Esophagus squamous epithelium (tissue), 5 donors: ENCODE measurements at places on chromosomes 6 and 20.
A peak's percentile ranks its signal among the peaks of the same experiment; 100 is the strongest.

GRCh38 chr6:158867381-158868121 is 48.4 kb upstream of the EZR start:
- H3K4me1 ChIP-seq, result peaks cover 3% of the 10 kb centered on the region
- no peak overlapping the region for H3K4me3 ChIP-seq
- DNase-seq, result no peak
- peak overlapping the region; percentile 92 for H3K27ac ChIP-seq
- H3K36me3 ChIP-seq, result no peaks in the 10 kb centered on the region
- no peaks in the 10 kb centered on the region for H3K27me3 ChIP-seq

DNA sequence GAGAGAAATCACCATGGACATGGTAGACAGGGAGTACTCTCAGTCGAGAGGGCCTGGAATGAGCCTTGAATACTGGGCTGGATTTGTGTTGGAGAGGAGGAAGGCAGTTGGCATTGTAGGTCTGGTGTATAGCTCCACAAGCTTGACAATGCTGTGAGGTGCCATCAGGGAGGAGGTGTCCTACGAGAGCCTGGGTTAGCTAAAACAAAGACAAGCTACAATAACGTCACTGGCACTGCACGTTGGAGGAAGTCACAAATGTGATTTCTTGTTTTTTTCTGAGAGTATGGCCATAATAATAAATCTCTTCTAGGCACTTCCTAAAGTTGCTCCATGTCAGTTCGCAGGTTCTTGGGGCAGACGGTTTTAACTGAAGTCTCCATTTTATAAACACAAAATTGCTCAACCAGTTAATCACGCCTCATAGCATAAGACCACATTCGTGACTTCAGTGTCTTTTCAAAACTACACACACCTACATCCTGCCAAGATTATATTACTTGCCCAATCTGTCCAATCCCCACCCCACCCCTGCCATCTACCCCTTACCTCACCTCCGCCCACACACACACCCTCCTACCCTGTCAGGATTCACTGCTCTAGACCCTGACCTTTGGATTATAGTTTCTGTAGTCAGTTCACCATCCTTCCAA is 4.4 kb upstream of the HLA-DMB start:
- H3K27me3 ChIP-seq, result no peaks in the 10 kb centered on the region
- H3K36me3 ChIP-seq, result no peaks in the 10 kb centered on the region
- H3K4me3 ChIP-seq, result no peak overlapping the region
- DNase-seq, result no peak

- H3K27ac ChIP-seq, result peak overlapping the region; percentile 91
- peak overlapping the region; percentile 18 for H3K4me3 ChIP-seq
- H3K36me3 ChIP-seq, result peaks cover 13% of the 10 kb centered on the region
- no peaks in the 10 kb centered on the region for H3K27me3 ChIP-seq
- DNase-seq, result no peak
These were observed 9.9 kb downstream of the LAMA5 start for GRCh38 chr20:62357187-62357667.

DNA sequence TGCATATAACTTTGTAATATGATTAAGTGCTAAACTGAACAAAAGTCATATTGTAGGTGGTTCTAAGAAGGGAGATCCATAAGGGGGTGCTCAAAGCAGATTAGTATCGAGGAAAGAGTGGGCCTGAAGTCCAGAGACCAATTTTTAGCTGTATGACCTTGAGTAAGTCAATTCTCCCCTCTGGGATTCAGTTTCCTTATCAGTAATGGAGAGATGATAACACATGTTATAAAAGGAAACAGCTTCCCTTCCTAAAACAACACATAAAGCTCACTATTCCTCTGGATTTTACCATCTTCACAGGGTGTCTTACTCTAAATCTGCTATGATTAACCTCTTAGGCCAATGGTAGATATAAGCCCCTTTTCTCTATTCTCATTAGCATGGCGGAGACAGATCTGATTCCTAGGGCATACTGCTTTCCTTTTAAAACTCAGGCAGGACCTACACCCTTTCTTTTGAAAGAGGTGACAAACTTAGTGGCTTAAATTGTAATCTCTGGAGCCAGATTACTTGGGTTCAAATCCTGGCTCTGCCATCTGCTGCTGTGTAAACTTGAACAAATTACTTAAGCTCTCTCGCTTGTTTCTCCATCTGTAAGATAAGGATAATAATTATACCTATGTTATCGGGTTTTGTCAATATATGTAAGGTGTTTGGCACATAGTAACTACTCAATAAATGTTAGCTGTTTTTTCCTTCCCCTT is 39.5 kb downstream of the ACSS2 start:
- H3K4me1 ChIP-seq, result no peaks in the 10 kb centered on the region
- H3K36me3 ChIP-seq, result peaks cover 5% of the 10 kb centered on the region
- H3K4me3 ChIP-seq, result no peak overlapping the region
- no peaks in the 10 kb centered on the region for H3K27me3 ChIP-seq

DNA sequence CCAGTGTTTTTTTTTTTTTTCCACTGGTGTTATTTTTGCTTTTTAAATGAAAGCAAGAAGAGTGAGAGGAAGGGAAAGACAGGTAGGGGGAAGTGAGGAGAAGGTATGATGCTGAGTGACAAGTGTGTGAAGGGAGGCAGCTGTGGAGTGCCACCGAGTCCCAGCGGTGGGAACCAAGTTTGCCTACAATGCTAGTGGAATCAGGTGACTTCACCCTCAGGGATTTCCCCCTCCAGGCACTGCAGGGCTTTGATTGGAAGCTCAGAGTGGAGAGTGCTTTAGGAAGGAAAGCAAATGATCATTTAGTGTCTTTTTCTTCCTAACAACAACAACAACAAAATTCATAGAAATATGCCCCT is 120.5 kb upstream of the ENPP5 start:
- no peak overlapping the region for H3K27ac ChIP-seq
- H3K27me3 ChIP-seq, result no peaks in the 10 kb centered on the region
- no peak for DNase-seq
- H3K36me3 ChIP-seq, result no peaks in the 10 kb centered on the region

DNA sequence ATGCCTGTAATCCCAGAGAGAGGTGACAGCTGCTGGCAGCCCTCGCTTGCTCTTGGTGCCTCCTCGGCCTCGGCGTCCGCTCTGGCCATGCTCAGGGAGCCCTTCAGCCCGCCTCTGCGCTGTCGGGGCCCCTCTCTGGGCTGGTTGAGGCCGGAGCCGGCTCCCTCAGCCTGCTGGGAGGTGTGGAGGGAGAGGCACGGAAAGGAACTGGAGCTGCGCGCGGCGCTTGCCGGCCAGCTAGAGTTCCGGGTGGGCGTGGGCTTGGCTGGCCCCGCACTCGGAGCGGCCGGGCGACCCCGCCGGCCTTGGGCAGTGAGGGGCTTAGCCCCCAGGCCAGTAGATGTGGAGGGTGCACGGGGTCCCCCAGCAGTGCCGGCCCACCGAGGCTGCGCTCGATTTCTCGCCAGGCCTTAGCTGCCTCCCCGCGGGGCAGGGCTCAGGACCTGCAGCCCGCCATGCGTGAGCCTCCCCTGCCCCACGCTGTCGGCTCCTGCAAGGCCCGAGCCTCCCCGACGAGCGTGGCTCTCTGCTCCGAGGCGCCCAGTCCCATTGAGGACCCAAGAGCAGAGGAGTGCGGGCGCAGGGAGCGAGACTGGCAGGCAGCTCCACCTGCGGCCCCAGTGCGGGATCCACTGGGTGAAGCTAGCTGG is 34.6 kb downstream of the C6orf52 start:
- H3K27ac ChIP-seq, result no peak overlapping the region
- H3K36me3 ChIP-seq, result no peaks in the 10 kb centered on the region
- H3K4me1 ChIP-seq, result no peaks in the 10 kb centered on the region
- no peak for DNase-seq
- peaks cover 15% of the 10 kb centered on the region for H3K27me3 ChIP-seq

- no peaks in the 10 kb centered on the region for H3K4me1 ChIP-seq
- H3K27me3 ChIP-seq, result no peaks in the 10 kb centered on the region
- H3K36me3 ChIP-seq, result peaks cover 91% of the 10 kb centered on the region
- no peak for DNase-seq
These were observed 11.3 kb downstream of the CNPY3 start for GRCh38 chr6:42940493-42941045.

GRCh38 chr6:22064558-22064957 is 232.3 kb downstream of the PRL start:
- H3K27ac ChIP-seq, result no peak overlapping the region
- DNase-seq, result no peak
- H3K4me1 ChIP-seq, result no peaks in the 10 kb centered on the region
- H3K36me3 ChIP-seq, result no peaks in the 10 kb centered on the region
- H3K4me3 ChIP-seq, result no peak overlapping the region

GRCh38 chr6:27672113-27672799 is 199.4 kb upstream of the ZNF184 start:
- H3K27me3 ChIP-seq, result peaks cover 100% of the 10 kb centered on the region
- no peak overlapping the region for H3K27ac ChIP-seq
- no peak overlapping the region for H3K4me3 ChIP-seq
- DNase-seq, result no peak
- H3K36me3 ChIP-seq, result no peaks in the 10 kb centered on the region

GRCh38 chr20:46546298-46546697 is 4.2 kb downstream of the OCSTAMP start:
- no peaks in the 10 kb centered on the region for H3K4me1 ChIP-seq
- no peak overlapping the region for H3K27ac ChIP-seq
- no peak for DNase-seq
- peaks cover 48% of the 10 kb centered on the region for H3K27me3 ChIP-seq
- H3K4me3 ChIP-seq, result no peak overlapping the region

DNA sequence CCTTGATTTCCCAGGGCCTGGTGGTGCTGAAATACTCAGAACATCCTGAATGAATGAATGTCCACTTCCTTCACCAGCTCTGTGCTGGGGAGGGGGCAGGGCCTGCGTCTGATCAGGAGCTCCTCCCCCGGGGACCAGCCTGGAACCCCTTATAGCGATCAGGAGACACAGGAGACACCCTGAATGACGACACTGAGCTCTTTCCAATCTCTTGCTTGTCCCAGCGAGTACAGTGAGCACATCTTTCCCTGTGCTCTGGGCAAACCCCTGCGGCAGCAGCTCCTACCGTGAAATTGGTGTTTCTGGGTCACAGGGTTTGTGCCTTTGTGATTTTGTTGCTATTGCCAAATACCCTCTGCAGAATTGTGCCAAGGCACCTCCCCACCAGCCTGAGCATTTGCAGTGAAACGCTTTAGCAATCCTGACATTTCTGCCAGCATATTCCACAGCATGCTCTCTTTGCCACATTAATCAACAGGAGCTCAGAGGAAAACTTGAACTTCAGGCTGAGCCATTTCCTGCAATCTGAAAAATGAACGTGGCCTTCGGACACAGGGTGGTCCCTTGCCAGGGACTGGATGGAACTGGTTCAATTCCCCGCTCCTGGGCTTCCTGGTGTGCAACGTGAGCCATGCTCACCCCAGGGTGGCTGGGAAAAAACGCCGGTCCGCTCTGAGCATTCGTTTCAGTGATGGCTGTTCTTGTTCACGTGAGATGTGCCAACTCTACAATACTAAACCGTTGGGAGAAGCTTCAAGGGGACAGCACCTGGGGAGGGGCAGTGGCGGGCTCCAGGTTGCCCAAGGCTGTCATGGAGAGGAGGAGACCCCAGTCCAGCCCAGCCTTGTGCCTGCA is 23.1 kb upstream of the MRGBP start:
- H3K27ac ChIP-seq, result no peak overlapping the region
- H3K36me3 ChIP-seq, result no peaks in the 10 kb centered on the region
- H3K4me1 ChIP-seq, result peaks cover 22% of the 10 kb centered on the region
- H3K4me3 ChIP-seq, result no peak overlapping the region

DNA sequence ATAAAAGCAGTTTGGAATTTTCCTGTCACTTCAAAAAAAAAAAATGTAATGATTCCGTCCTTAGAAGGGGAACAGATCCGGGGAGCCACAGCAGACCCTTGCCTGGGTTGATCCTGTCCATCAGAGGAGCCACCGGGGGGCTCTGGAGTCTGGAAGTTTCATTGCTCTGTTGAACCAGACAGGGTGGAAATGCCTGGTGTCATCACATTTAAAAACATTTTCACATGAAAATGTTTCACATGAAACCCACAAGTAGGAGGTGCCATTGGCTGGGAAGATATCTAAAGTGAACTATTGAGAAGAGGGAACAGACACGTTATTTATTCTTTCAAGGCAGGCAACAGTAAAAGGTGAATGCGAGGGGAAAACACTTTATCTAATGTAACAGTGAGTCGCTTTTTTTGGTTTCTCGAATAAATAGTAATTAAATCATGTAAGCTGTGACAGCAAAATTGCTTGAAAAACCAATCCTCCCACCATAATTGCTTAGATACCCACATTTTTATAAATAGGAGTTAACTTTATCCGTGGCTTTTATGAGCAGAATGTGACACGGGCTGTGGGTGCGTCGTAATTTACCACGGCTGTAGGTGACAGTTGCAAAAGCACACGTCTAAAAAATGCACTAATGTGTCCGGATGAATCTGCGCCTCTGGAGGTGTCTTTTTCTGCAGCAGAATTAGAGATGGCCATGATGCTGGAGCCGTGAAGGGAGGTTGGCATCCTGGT is 323.4 kb downstream of the TAF4 start:
- H3K36me3 ChIP-seq, result no peaks in the 10 kb centered on the region
- H3K4me3 ChIP-seq, result no peak overlapping the region
- no peak overlapping the region for H3K27ac ChIP-seq
- no peaks in the 10 kb centered on the region for H3K4me1 ChIP-seq
- H3K27me3 ChIP-seq, result peaks cover 20% of the 10 kb centered on the region

DNA sequence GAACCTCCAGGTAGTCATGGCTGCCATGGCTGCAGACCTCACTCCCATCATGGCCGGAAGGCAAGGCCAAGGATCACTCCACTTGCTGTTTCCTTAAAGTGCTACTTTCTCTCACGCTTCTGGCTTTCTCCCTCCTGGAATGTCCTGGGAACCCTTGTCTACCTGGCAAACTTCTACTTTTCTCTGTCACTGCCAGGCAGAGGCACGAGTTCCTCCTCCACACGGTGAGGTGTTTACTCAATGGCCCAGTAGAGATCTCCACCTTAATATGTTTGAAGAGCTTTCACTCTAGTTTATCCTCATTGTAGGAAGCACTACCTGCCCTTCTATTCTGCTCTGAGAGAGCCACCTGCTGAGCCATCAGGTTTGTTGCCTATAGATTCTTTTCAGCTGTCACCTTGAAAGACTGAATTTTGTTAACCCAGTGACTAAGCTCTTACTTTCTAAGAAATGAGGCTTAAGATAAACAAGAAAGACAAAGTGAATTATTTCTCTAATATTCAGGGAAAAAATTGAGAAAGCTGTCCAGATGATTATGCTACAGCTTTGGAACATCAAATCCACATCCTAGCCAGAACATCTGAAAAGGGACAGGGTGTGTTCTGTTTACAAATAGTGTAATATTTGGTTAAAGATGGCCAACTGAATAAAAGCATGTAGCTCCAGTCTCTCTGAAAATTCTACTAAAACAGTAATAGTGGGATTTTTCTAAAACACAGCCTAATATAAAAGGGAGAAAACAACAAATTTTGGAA is 54.9 kb downstream of the PLAGL1 start:
- no peak overlapping the region for H3K4me3 ChIP-seq
- no peaks in the 10 kb centered on the region for H3K27me3 ChIP-seq
- DNase-seq, result no peak
- H3K27ac ChIP-seq, result no peak overlapping the region
- H3K36me3 ChIP-seq, result peaks cover 25% of the 10 kb centered on the region

- H3K36me3 ChIP-seq, result peaks cover 28% of the 10 kb centered on the region
- DNase-seq, result no peak
- H3K27me3 ChIP-seq, result no peaks in the 10 kb centered on the region
- H3K27ac ChIP-seq, result no peak overlapping the region
- H3K4me3 ChIP-seq, result no peak overlapping the region
These were observed 17.5 kb downstream of the C20orf173 start for GRCh38 chr20:35511814-35512420.
